T follicular helper cell (primary cell): ENCODE measurements at places on chromosomes 7 and 10.

DNA sequence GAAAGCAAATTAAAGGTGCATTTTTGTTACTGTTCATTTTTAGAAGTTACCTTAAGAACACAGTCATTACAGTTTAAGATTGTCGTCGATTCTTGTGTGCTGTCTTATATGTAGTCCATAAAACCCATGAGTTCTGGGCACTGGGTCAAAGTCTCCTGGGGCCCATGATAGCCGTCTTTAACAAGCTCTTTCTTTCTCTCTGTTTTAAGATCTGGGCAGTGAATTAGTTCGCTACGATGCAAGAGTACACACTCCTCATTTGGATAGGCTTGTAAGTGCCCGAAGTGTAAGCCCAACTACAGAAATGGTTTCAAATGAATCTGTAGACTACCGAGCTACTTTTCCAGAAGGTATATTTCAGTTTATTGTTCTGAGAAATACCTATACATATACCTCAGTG, 90.7 kb upstream of the CAPZA2 start:
- no peak for DNase-seq

DNA sequence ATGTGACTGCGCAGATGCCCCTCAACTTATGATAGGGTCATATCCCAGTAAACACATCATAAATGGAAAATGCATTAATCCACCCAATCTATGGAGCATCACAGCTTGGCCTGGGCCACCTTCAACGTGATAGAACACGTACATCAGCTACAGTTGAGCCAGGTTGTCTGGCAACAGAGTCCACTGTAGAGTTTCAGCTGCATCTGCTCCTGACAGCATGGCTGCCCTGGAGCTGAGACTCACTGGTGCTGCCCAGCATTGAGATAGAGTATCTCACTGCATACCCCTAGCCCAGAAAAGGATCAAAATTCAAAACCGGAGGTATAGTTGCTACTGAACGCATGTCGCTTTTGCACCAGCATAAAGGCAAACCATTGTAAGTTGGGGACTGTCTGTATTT, 437.7 kb upstream of the MKI67 start:
- no peak for DNase-seq

DNA sequence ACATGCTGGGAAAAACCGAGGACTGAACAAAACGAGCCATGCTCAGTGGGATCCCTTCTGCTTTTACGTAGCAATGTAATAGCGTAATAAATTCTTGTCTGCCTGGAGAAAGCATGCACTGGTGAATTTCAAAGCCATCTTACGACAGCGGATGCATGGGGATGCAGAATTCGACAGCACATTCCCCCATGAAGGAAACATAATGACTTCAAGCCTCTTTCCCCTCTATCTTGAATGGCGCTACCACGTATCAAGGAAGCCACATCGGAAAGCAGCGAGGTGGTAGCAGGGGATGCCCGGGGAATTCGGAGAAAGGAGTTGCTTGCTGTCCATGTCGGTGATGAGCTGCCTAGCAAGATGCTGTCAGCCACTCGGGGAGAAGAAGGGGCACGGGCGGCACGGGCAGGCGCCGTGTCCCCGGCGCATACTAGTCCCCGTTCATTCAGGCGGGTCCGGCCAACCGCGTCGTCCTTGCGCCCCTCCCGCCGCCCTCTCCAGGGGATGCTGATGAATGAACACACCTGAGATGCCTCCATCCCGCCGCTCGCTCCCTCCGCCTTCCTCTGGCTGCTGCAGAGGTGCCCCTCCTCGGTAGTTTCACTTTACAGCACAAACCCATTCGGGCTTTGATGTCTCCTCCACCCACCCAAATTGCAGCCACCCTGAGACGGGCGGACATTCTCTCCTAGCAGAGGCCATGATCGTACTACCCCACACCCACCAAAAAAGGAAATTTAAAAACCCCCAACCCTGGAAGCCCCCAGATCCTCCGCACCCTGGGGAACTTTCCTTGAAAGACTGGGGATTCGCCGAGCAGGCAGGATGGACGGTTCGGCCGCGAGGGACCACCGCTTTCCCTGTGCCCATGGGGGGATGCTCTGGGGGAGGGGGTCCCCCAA, 644 bp downstream of the SORBS1 start:
- DNase-seq, result peak; percentile 24

DNA sequence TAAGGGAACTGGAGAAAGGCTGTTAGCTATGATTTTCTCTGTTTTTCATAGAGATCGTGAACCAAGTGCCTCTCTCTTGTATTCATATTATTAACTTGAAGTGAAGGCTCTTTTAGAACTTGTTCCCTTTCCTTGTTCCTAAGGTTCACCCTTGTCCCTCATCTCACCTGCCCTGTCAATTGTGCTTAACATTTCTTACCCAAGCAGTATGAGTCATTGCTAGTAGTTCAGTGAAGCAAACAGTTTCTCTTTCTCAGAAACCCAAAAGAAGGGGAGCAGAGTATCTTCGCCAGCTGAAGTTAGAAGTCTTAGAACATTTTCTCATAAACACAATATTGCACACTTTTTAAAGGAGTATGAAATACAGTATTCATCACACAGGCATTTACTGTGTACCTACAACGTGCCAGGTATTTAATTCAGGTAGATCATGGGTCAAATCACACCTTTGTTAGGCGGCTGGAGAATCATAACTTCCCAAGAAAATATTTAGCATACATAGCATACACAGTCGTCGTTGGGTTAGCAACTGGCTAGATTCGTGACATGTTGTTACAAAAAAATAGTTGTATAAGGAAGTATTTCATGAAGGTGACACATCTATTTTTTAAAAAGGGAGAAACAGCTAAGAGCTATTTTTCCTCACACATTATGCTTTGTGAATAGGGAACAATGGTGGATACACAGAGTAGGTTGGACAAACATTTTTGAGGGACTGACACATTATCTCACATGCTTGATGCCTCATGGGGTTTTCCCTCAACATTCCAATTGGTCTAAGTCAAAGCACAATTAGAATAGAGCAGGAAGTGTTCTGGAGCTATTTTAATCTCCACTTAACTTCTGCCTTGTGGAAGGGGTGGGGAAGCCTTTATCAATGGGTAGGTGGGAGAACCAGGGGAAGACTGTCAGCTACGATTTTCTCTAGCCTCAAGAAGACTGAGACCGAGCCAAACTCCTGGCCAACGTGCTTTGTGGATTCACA, 13.2 kb downstream of the HDAC9 start:
- DNase-seq, result no peak

- DNase-seq, result no peak
These were observed 22.6 kb upstream of the AKR1C3 start for GRCh38 chr10:5071411-5072198.

DNA sequence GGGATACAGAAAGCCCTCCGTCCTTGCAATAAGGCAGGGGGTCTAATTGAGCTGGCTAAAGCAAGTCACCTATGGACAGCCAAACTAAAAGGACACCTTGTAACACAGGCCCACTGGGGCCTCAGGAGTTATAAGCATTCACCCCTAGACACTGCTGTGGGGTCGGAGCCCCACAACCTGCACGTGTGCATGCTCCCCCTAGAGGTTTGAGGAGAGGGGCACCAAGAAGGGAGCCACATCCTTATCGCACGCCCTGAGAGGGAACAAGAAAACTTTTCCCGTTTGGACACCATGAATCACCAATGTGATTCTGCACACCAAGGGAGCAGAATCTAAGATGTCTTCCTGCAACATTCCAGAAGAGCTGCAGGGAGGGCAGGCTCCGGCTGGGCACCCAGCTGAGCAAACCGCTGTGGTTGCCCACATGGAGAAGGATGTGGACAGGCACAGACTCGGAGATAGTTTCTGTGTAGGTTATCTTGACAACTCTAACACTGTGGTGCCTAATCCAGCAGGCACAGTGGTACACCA, 17.7 kb upstream of the TARP start:
- DNase-seq, result no peak

- DNase-seq, result no peak
These were observed 14.6 kb downstream of the DRGX start for GRCh38 chr10:49381111-49381900.

DNA sequence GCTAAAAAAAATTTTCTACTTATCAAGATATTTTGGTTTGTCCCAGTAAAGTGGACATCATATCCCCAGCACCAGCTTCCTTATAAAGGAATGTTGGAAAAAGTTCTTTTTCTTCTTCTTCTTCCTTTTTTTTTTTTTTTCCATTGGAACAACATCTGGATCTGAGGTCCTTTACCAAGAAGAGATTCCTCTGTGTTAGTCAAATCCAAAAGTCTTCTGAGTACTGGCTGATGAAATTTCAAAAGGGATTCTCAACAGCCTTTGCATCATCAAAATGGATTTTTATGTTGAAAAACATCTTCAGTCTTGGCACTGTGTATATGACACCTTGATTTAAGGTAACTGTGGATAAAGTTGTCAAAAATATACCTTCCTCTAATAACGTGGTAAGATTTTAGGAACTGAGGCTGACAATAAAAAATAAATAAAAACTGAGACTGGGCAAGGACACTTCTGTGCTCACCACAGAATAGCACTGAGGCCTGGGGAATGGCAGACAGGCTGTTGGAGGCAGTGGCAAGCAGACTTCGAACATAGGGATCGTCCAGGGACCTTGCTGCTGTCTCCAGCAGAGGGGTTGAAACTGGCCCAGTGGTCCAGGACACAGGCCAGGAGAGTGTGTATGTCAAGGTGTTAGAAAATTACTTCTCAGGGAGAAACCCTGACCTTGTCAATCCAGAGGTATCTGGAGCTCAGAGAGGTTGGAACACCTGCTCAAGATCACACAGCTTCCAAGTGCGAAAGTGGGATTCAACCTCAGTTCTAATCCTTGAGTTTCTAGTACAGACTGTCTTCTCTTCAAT, 130.4 kb downstream of the PTPN20 start:
- no peak for DNase-seq

GRCh38 chr7:22348379-22348778, 8.6 kb downstream of the RAPGEF5 start:
- no peak for DNase-seq

DNA sequence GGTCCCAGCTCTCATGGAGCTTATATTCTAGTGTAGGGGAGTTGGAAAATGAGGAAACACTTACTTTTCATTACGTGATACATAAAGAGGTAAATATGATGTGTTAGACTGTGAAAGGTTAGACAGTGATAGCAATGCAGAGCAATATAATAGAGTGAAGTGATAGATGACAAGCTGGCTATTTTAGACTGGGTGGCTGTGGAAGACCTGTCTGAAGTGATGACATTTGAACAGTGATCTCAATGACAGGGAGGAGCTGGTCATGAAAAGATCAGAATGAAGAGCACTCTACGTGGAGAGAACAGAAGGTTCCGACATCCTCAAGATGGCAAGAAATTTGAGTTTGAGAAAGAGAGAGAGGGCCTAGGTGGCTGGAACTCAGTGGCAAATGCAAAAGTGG, 118.9 kb upstream of the MKLN1 start:
- no peak for DNase-seq

DNA sequence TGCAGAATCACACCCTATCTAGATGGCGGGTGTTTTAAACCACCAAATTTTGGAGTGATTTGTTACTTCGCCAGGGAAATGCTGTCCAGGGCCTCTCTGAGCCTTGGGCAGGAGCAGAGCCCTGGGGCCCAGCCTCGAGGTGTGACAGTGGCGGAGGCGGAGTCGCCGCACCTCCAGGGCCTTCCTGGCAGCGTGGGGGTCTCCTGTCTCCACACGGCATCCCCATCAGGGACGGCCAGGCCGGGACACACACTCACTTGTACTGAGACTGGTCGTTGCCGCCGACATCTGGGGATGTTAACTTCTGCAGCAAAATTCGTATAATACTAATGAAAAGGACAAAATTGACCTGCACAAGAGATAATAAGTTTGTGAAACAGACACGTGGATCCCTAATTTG, 110.7 kb downstream of the VIPR2 start:
- DNase-seq, result no peak

GRCh38 chr7:129341212-129341611, 93.0 kb upstream of the STRIP2 start:
- DNase-seq, result no peak

DNA sequence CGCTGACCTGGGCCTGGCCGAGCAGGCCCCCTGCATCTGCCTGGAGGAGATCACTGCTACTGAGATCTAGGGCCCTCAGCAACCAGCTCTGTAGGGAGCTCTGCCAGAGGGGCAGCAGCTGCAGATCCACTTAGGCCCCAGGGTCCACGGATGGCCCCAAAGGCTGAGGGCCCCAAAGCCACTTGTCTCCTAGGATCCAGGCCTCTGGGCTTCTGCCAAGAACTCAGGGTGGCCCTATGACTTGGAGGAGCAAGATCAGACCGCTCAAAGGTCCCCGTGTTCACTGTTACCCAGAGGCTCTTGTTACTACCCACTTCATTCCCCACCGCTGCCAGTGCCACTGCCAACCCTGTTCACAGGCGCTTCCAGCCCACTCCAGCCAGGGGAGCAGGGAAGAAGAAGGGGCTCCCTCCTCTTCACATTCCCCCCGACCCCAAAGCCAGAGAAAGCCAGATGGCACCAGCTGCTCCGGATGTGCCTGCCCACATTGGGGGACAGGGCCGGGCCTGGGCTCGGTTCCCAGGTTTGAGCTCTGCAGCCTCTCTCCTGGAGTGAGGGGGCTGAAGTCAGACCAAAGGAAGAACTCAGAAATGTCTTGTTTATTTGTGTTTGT, 7.6 kb downstream of the LZTS2 start:
- no peak for DNase-seq

- DNase-seq, result no peak
These were observed 201.3 kb downstream of the PTPRN2 start for GRCh38 chr7:158386355-158386618.

- peak; percentile 2 for DNase-seq
These were observed 637 bp downstream of the HSPA14 start for GRCh38 chr10:14838582-14839304.

DNA sequence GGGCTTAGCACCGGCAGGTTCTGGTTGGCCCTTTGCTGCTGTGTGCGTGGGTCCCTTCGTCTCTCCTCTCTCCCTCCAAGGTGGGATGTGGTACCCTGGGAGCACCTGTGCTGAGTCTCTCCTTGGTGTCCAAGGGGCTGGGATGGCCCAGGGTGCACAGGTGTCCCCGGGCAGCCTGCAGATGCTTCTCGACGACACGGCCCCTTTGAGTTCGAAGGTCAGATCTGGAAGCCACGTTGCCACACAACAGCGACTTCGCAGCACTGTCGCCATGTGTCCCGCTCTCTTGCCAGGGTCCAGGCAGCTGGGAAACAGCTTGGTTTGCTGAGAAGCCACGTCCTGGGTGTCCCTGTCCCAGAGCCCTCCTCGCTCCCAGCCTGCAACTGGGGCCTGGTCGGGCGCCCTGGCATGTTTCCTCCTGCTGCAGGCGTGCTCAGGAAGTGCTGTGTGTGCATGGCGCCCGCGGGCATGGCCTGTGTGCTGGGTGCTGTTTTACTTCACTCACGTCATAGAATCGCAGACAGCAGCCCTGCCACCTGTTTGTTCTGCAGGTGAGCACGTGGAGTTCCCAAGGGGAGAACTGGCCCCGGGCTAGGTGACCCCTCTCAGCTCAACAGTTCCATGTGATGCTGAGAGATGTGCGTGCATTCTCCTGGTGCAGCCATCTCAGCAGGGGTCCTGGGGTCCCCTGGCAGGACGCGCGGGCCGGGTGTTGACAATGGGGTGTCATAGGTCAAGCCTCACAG, 70.9 kb downstream of the DNAJB6 start:
- DNase-seq, result no peak

- DNase-seq, result no peak
These were observed 108.6 kb upstream of the ARID5B start for GRCh38 chr10:61792921-61793320.

GRCh38 chr7:29564496-29565223, 1.0 kb downstream of the PRR15 start:
- DNase-seq, result no peak
